Stimulated activated CD4-positive, alpha-beta T cell treated with anti-CD3 and anti-CD28 coated beads, Interleukin-15, amount 100 ng/mL, for 1 hour (primary cell): ENCODE measurements at places on chromosomes 5 and 9.

DNA sequence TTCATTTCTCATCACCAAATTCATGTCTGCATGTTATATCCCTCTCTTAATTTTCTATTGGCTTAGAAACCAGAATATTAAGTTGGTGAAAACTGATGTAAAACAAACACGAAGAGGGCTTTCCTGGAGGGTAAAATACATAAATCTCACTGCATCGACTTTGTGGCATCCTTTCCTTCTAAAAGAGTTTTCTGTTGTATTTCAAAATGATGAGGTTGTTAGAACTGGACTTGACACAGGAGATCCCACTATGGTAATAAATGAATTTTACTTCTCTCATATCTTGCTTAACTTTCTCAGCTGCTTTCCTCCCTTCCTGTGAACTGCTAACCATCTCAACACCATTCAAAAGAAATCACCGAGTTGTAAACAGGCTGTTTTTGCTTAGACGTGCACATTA, 162.0 kb upstream of the TRPC7 start:
- DNase-seq = no peak

DNA sequence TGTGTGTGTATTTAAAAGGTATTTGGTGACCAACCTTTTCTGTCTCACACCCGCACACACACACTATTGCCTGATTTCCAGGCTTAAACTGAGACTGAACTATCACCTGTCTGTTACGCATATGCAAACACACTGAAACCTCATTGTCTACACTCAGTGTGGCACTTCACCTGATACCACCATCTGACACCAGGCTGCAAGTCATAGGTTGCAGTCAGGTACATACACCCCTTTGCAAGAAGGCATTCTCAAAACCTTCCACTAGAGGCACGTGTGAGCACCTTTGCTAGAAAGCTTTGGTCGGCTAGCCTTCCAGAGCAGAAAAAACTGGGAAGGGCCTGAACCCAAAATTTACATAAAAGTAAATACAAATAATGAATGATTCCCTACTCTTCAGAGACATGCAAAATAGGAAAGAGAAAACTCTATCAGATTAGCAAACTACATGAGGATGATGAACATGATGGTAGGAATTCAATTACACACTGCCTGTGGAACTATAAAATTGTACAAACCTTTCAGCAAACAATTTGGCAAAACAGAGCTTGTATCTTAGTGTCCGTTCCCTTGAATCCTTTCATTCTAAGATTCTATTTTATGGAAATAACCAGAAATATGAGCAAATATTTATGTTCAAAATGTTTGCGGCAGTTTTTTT, 5.9 kb upstream of the FOXD1 start:
- no peak for DNase-seq

- no peak for DNase-seq
Observed at GRCh38 chr9:133529874-133530273, 4.6 kb upstream of the ADAMTSL2 start.

DNA sequence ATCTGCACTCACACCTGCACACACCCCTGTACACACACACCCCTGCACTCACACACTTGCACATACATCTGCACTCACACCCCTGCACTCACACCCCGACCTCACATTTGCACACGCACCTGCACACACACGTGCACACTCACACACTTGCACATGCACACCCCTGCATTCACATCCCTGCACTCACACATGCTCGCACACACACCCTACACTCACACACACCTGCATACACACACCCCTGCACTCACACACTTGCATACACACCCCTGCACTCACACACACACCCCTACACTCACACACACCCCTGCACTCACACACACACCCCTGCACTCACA, 27.5 kb downstream of the GLT6D1 start:
- DNase-seq = no peak

- no peak for DNase-seq
Observed at GRCh38 chr5:155019601-155020226, 6.2 kb downstream of the KIF4B start.

DNA sequence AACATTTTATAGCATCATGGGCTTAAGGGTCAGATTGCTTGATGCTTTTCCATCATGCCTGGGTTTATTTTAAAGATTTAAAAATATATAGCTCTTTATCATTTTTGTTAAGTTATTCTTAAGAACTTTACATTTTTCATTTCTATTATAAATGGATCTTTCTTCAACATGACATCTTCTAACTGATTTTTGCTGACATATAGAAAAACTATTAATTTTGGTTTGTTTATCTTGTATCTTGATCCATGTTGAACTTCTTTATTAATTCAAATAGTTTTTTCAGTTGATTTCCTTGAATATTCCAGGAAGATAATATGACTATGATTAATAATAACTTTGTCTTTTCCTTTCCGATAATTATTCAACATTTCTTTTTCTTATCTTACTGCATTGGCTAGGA, 237.9 kb upstream of the CLINT1 start:
- no peak for DNase-seq

- DNase-seq = no peak
Observed at GRCh38 chr9:105054491-105054890, 126.5 kb upstream of the ABCA1 start.

GRCh38 chr5:100779669-100780375, 123.3 kb downstream of the ST8SIA4 start:
- no peak for DNase-seq

DNA sequence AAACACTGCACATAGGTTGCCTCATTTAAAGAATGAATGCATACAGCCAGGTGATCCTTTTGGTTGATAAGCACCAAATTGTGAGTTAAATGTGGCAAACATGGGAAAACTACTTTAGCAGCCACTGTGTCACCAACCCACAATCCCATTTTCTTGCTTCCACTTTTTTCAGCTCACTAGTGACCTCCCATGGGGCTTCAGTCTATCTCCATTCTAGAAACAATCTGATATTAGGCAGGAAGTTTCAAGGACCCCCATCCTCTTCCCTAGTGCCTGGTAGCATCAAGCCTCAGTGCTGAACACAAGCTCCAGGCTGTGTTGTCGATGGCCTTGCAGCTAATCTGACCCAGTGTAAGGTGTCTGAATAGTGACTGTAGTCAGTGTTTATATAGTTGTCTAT, 66.2 kb downstream of the PLPPR1 start:
- DNase-seq = no peak
